Bronchus fibroblast of lung (primary cell): ENCODE measurements at places on chromosomes 2 and 18. TPM values are rescaled to one million over a fixed set of nuclear protein-coding genes. Genes with fewer than 3 reads are reported as not detected.

The CD207 gene
- not detected in 2 replicates for total RNA-seq

The CXCR2 gene
- total RNA-seq: not detected in 2 replicates

The REG1B gene
- total RNA-seq: not detected in 2 replicates

The CYS1 gene
- total RNA-seq: 0.30 and 0.50 TPM in 2 replicates

The MRPL53 gene
- total RNA-seq: 44.2 and 45.5 TPM in 2 replicates

The LYG1 gene
- total RNA-seq: 0.45 TPM in 1 of 2 replicates, not detected in the other

The SLC23A3 gene
- total RNA-seq: 0.45 and 0.50 TPM in 2 replicates

The GKN2 gene
- total RNA-seq: not detected in 2 replicates

The ABCB11 gene
- total RNA-seq: not detected in 2 replicates

The AMER3 gene
- not detected in 2 replicates for total RNA-seq

The IL1F10 gene
- not detected in 2 replicates for total RNA-seq

The ABCG5 gene
- not detected in 2 replicates for total RNA-seq

The TUBB8B gene
- not detected in 2 replicates for total RNA-seq

The GAREM2 gene
- total RNA-seq: 0.34 and 0.45 TPM in 2 replicates

The ENOSF1 gene
- total RNA-seq: 16.1 and 16.3 TPM in 2 replicates

The KANSL3 gene
- 20.2 and 20.7 TPM in 2 replicates for total RNA-seq

The ANKRD30B gene
- under 0.01 TPM in 1 of 2 replicates, not detected in the other for total RNA-seq

The ANTXR1 gene
- 23.8 and 24.5 TPM in 2 replicates for total RNA-seq

The MSGN1 gene
- total RNA-seq: not detected in 2 replicates

The SAG gene
- not detected in 2 replicates for total RNA-seq

The DTNA gene
- 8.3 and 10.4 TPM in 2 replicates for total RNA-seq

The KCTD1 gene
- total RNA-seq: 9.6 and 10.3 TPM in 2 replicates

The NEU2 gene
- not detected in 2 replicates for total RNA-seq
